Effector memory CD4-positive, alpha-beta T cell (primary cell): ENCODE measurements at places on chromosomes 1 and 21.

GRCh38 chr1:67314696-67315095 lies 7.0 kb downstream of the IL12RB2 start:
- H3K4me3 ChIP-seq, result no peak overlapping the region
- H3K36me3 ChIP-seq, result no peaks in the 10 kb centered on the region
- H3K4me1 ChIP-seq, result no peaks in the 10 kb centered on the region
- no peaks in the 10 kb centered on the region for H3K27me3 ChIP-seq

DNA sequence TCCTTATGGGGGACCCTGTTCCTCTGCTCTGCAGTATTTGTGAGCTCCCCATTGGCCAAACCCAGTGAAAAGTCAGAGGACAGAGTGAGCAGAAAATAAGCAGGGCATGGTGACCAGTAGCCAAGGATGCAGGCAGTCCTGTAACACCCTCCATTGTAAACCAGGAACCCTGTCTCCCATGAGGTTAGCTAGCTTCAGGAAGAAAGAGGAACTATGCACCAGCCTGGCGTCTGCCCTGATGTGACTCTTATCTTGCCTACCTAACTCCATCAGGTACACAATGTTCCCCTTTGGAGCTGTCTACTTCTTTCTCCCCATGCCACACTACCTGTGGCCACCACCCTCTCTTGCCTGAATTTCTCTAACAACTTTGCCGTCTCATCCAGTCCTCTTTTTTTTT lies 119.2 kb downstream of the LRIG2 start:
- no peak for DNase-seq
- H3K4me3 ChIP-seq, result no peak overlapping the region
- H3K4me1 ChIP-seq, result no peaks in the 10 kb centered on the region
- no peak overlapping the region for H3K27ac ChIP-seq
- no peaks in the 10 kb centered on the region for H3K36me3 ChIP-seq

DNA sequence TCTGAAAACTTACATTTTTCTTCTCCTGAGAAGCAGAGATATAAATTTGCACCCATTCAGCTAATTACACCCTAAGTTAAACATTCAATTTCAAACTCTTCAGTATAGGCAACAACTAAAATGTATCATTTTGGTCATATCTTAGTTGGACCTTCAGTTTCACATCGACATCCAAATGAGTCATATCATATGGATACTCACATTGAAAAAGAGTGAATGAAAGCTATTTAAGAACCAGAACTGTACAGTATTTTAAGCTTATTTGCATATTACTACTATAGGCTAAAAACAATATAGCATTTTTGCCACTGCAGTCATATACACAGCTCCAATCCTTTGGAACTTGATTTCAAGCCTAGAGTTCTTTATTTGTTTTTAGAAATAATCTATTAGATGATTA lies 33.6 kb downstream of the USP25 start:
- H3K36me3 ChIP-seq, result no peaks in the 10 kb centered on the region
- H3K27me3 ChIP-seq, result no peaks in the 10 kb centered on the region
- H3K4me1 ChIP-seq, result no peaks in the 10 kb centered on the region
- DNase-seq, result no peak

DNA sequence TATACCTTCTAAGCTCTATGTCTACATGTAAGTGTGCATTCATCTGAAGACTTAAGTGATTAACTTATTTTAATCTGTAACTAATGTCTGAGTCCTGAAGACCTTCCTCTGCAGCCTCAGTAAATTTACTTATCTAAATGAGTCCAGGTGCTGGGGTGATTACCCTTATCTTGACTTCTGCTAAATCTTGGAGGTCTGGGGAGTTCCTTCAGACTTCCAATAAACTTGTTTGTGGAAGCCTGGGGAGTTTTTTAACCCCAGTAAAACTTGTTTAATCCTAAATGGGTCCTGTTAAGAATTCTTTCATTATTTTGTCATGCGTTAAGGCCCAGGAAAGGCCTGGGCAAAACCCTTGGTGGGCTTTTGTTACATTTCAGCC lies 37.0 kb downstream of the RSPH1 start:
- H3K27me3 ChIP-seq, result no peaks in the 10 kb centered on the region
- no peaks in the 10 kb centered on the region for H3K36me3 ChIP-seq
- H3K4me3 ChIP-seq, result no peak overlapping the region

DNA sequence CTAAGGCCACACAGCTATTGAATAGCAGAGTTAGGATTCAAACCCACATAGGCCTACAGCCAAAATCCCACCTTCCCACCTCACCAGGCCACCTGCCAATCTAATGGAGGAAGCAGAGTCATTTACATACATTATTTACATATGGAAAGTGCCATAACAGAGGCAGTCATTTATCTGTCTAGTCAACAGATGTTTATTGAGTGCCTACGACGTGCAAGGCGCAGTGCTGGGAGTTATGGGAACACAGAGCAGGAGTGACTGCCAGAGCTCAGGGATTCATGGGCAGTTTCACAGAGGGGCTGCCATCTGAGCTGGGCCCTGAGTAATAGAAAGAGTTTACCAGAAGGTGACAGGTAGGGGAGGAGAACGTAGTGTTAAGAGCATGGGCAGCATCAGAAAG lies 10.3 kb upstream of the PADI6 start:
- no peaks in the 10 kb centered on the region for H3K27me3 ChIP-seq
- no peak overlapping the region for H3K27ac ChIP-seq
- DNase-seq, result no peak
- H3K4me3 ChIP-seq, result no peak overlapping the region
- H3K4me1 ChIP-seq, result no peaks in the 10 kb centered on the region

DNA sequence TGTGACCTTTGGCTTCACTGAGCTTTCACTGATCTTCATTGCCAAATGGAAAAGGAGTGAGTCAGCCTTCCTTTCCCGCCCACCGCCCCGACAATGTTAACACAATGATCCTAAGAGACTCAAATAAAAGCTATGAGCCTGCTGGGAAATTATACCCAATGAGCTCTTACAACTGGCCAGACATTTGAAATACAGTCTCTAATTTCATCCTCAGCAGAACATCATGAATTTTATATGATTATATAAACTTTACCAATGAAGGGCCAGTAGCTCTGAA lies 252.5 kb downstream of the SIPA1L2 start:
- H3K27me3 ChIP-seq, result no peaks in the 10 kb centered on the region
- no peak overlapping the region for H3K4me3 ChIP-seq
- H3K27ac ChIP-seq, result no peak overlapping the region
- H3K36me3 ChIP-seq, result no peaks in the 10 kb centered on the region
- no peaks in the 10 kb centered on the region for H3K4me1 ChIP-seq

GRCh38 chr1:93681989-93682412 lies 364 bp upstream of the BCAR3 start:
- H3K36me3 ChIP-seq, result no peaks in the 10 kb centered on the region
- no peak for DNase-seq
- peak overlapping the region; percentile 41 for H3K4me3 ChIP-seq
- no peak overlapping the region for H3K27ac ChIP-seq

DNA sequence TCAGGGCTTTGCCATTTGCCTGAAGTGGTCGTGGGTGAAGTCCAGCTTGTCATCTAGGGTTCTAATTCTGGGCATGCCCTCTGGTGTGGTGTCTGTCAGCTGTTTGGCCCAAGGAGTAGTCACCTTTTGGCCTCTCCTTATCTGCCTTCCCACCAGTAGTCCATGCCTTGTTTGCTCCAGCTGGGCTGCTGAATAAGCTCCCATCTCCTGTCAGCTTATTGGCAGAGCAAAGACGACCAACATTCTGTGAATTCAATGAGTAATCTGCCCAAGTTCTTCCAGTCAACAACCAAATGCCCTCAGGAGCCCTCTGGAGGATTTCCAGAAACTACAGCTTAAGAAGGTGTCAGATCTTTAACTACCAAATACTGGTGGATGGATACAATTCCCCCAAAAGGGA lies 7.0 kb downstream of the BCAN start:
- no peak overlapping the region for H3K27ac ChIP-seq
- no peaks in the 10 kb centered on the region for H3K36me3 ChIP-seq
- no peak for DNase-seq
- no peaks in the 10 kb centered on the region for H3K4me1 ChIP-seq
- peaks cover 9% of the 10 kb centered on the region for H3K27me3 ChIP-seq
- H3K4me3 ChIP-seq, result no peak overlapping the region

DNA sequence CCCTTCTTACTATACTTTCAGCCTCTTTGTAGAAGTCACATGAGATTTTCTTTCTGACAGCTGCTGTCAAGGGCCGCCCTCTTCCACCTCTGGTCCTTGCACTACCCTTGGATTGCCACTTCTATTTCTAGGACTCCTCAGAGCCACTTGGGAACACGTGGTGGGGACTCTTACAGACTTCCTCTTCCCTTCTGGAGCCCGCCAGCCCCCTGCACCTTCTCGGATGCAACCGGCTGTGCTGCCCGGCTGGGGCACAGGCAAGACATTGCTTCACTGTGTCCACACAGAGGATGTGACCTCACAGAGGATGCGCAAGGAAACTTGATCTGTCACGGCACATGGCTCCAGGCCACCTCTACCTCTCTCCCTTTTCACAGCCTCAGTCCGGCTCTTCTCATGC lies 2.4 kb upstream of the IKBKE start:
- no peak for DNase-seq
- H3K4me3 ChIP-seq, result no peak overlapping the region
- peaks cover 56% of the 10 kb centered on the region for H3K4me1 ChIP-seq
- no peak overlapping the region for H3K27ac ChIP-seq

- DNase-seq, result no peak
- H3K27me3 ChIP-seq, result no peaks in the 10 kb centered on the region
- H3K36me3 ChIP-seq, result no peaks in the 10 kb centered on the region
- H3K4me1 ChIP-seq, result no peaks in the 10 kb centered on the region
Observed at GRCh38 chr1:48263041-48263440, 40.5 kb downstream of the SLC5A9 start.

- H3K27ac ChIP-seq, result peak overlapping the region; percentile 74
- H3K4me3 ChIP-seq, result peak overlapping the region; percentile 1
- peak; percentile 73 for DNase-seq
- no peaks in the 10 kb centered on the region for H3K27me3 ChIP-seq
Observed at GRCh38 chr1:116514708-116515525, 55.9 kb downstream of the CD58 start.

GRCh38 chr1:118158924-118159323 lies 26.1 kb downstream of the SPAG17 start:
- no peak for DNase-seq
- H3K4me3 ChIP-seq, result no peak overlapping the region
- no peaks in the 10 kb centered on the region for H3K4me1 ChIP-seq
- H3K36me3 ChIP-seq, result no peaks in the 10 kb centered on the region
- H3K27ac ChIP-seq, result no peak overlapping the region

DNA sequence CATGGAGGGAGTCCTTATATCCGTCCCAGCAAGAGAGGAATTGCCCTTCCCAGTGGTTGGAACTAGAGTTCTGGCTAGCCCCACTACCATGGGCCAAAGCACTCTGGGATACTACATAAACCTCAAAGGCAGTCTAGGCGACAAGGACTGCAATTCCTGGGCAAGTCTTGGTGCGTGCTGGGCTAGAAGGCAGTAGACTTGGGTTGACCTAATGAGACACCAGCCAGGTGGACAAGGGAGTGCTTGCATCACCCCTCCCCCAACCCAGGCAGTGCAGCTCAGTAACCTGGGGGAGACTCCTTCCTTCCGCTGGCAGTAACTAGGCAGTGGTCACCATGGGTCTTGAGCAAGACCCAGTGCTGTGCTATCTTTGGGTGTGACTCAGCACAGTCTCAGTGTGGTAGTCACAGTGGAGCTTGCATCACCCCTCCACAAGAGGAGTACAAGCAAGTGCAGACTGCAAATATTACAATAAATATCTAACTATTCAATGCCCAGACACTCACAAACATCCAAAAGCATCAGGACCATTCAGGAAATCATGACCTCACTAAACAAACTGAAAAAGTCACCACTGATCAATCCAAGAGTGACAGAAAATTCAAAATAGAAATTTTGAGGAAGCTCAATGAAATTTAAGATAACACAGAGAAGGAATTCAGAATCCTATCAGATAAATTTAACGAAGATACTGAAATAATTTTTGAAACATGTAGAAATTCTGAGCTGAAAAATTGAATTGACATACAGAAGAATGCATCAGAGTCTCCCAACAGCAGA lies 84.7 kb upstream of the LYPLAL1 start:
- H3K36me3 ChIP-seq, result no peaks in the 10 kb centered on the region
- DNase-seq, result no peak
- H3K27me3 ChIP-seq, result no peaks in the 10 kb centered on the region
- no peak overlapping the region for H3K4me3 ChIP-seq
- no peak overlapping the region for H3K27ac ChIP-seq

DNA sequence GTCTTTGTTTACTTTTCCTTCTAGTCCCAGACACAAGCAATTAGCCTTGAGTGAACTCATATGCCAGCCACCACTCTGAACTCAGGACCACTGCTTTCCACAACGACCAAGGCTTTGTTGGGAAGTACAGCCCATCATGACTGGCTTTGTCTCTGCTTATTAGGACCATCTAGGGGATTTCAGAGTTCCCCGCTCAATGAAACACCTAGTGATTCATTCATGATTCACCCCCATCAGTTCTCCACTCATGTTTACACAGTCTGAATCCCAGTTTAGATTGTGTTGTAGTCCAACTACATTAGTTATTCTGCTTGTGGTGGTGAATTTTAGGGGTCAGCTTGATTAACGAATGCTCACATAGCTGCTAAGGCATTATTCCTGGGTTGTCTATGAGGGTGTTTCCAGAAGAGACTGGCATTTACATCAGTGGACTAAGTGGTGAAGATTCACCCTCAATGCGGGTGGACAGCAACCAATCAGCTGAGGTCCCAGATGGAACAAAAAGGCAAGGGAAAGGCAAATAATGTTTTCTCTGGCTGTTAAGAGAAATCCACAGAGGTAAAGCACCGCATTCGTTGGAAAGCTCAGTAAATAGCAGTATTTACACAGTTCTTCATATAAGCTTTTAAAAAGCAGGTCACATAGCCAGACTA lies 122.7 kb downstream of the RGS21 start:
- H3K27me3 ChIP-seq, result no peaks in the 10 kb centered on the region
- H3K4me3 ChIP-seq, result no peak overlapping the region
- no peaks in the 10 kb centered on the region for H3K36me3 ChIP-seq
- no peak overlapping the region for H3K27ac ChIP-seq
- H3K4me1 ChIP-seq, result no peaks in the 10 kb centered on the region

DNA sequence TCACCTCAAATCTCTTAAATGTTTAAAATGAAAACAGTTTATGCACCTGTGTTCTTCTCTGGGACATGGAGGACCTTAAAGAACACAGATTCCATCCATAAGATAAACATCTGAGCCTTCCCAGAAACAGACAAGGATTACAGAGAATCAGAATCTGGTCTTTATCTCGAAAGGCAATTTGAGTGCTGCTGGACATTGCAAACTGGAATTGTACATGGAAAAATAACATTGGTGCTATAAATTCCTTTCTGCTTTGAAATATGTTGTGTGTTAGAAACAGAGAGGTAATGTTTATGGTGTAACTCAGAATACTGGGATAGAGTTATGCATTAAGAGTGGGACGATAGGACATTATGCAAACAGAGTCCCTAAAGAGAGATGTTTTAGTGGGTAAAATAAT lies 6.6 kb upstream of the DDR2 start:
- H3K27ac ChIP-seq, result no peak overlapping the region
- no peaks in the 10 kb centered on the region for H3K36me3 ChIP-seq
- H3K4me3 ChIP-seq, result no peak overlapping the region
- H3K4me1 ChIP-seq, result no peaks in the 10 kb centered on the region

GRCh38 chr1:9901148-9902059 lies 8.7 kb downstream of the CTNNBIP1 start:
- H3K27me3 ChIP-seq, result no peaks in the 10 kb centered on the region
- DNase-seq, result no peak
- no peaks in the 10 kb centered on the region for H3K36me3 ChIP-seq
- no peaks in the 10 kb centered on the region for H3K4me1 ChIP-seq
- no peak overlapping the region for H3K4me3 ChIP-seq

GRCh38 chr1:109620401-109620791 lies 759 bp downstream of the AMPD2 start:
- H3K27ac ChIP-seq, result peak overlapping the region; percentile 97
- peaks cover 2% of the 10 kb centered on the region for H3K36me3 ChIP-seq
- peak overlapping the region; percentile 78 for H3K4me3 ChIP-seq
- H3K27me3 ChIP-seq, result no peaks in the 10 kb centered on the region
- peaks cover 74% of the 10 kb centered on the region for H3K4me1 ChIP-seq

- H3K4me3 ChIP-seq, result no peak overlapping the region
- H3K4me1 ChIP-seq, result no peaks in the 10 kb centered on the region
- DNase-seq, result no peak
- H3K36me3 ChIP-seq, result no peaks in the 10 kb centered on the region
- no peaks in the 10 kb centered on the region for H3K27me3 ChIP-seq
Observed at GRCh38 chr1:193614817-193615216, 428.4 kb upstream of the B3GALT2 start.
